H7 (cell line): ENCODE measurements at places on chromosomes 3 and 15. TPM values are rescaled to one million over a fixed set of nuclear protein-coding genes. Genes with fewer than 3 reads are reported as not detected.
A peak's percentile ranks its signal among the peaks of the same experiment; 100 is the strongest.

LYZL4 gene
- not detected in 2 replicates for total RNA-seq

DNA sequence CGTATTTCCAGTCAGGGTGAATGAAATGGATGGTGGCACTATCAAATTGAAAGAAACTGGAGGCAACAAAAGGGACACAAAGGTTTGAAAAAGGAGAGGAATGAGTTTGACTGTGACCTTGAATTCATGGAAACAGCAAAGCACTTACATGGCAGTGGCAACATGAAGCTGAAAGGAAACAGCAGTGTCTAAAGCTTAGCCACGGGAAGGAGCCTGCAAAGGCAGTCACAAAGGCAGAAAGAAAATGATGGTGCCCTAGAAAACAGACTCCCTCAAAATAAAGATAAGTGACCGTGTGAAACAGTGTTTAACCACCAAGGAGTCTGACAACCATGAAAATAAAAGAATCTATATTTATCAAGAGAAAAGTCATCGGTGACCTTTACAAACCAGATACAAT is 51.2 kb downstream of the SLTM start:
- no peak for DNase-seq

- DNase-seq, result peak; percentile 52
Observed at GRCh38 chr3:185988080-185988815, 50.4 kb upstream of the TRA2B start.

DNA sequence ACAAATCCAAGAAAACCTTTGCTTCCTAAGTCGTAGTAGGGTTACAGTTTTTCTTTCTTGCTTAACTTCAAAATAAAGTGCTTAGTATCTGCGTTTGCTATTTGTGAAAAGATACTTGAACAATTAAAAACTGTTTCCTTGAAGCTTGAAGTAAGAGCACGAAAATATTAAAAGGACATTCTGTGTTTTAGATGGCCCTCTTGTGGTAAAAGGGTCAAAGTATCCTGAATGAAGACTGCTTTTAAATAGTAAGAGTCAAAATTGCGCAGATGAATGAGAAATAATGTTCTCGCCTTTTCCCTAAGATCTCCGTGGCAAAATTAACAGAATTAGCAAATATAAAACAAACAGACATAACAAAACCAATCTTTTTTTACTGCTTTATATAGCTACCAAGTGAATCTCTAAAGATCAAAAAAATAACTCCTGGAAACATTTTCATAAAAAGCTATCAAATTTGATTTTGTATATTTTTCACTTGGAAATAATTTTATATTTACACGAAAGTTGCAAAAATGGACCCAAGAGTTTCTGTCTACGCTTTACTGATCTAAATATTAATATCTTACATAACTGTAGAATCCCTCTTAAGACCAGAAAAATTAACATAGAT is 175.4 kb downstream of the MBNL1 start:
- DNase-seq, result peak; percentile 10

DNA sequence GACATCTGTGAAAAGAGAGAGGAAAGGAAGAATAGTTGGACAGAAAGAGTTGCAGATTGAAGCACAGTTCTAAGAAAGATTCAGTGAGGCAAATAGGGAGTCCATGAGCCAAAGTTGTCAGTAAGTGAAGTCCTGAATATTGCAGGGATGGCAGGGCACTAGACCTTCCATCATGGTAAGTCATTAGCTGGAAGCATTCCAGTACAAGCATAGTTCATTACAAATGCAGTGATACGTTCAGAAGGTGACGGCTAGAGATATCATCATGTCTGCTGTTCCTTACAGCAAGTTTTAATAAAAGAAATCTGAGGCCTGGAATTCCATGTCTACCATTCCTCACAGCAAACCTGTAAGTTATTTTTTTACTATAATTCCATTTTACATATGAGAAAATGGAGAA is 720.1 kb downstream of the GBE1 start:
- no peak for DNase-seq

DNA sequence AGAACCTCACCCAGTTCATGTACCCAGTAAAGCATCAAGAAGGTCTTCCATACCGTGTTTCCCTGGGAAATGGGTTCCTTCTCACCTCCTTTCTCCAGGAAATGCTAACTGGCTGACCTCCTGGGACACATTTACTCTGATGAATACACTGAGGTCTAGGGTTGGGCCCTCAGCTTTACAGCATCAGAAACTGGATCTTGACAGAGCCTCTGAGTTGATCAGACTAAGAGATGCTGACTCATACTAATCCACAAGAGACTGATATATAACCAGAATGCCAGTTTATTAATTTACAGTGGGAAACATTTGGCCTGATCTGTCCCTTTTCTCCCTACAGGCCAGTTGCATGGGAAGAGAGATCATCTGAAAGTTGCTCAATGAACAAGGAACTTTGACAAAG is 55.8 kb downstream of the GTF2E1 start:
- no peak for DNase-seq

ITIH1 gene
- not detected in 2 replicates for total RNA-seq

GRCh38 chr3:70840106-70840870 is 527.9 kb upstream of the MDFIC2 start:
- no peak for DNase-seq
